ENCODE measurements at places on chromosomes 16 and 17. TPM values are rescaled to one million over a fixed set of nuclear protein-coding genes. Genes with fewer than 3 reads are reported as not detected.

Gene RUNDC1
- 11.2 TPM for total RNA-seq

Gene GPR142
- not detected for total RNA-seq

Gene RHBDL1
- total RNA-seq, result 6.6 TPM

Gene CORO6
- 9.7 TPM for total RNA-seq

Gene CASKIN1
- total RNA-seq, result 4.5 TPM

Gene SLC9A5
- total RNA-seq, result 1.7 TPM

Gene HP
- total RNA-seq, result 7.0 TPM

Gene NKD1
- total RNA-seq, result 0.18 TPM

Gene KAT8
- 48.3 TPM for total RNA-seq

Gene PTGES3L
- 0.74 TPM for total RNA-seq

Gene TTLL6
- total RNA-seq, result 2.5 TPM

Gene TK1
- total RNA-seq, result 153 TPM

Gene METRNL
- total RNA-seq, result 21.0 TPM

Gene C17orf100
- total RNA-seq, result 2.8 TPM

Gene TMEM204
- total RNA-seq, result 0.13 TPM

Gene PHB1
- 367 TPM for total RNA-seq

Gene HEXIM2
- 4.5 TPM for total RNA-seq

Gene RAC3
- 39.4 TPM for total RNA-seq

Gene CACNG5
- total RNA-seq, result 0.21 TPM

Gene CES3
- not detected for total RNA-seq

Gene TAT
- 0.49 TPM for total RNA-seq

Gene GNAO1
- 33.4 TPM for total RNA-seq

Gene RAB40B
- 7.1 TPM for total RNA-seq

Gene HS3ST6
- 3.3 TPM for total RNA-seq

Gene C17orf78
- not detected for total RNA-seq

Gene SDR42E2
- total RNA-seq, result 0.05 TPM

Gene TAC4
- total RNA-seq, result not detected

Gene RAMP2
- total RNA-seq, result 1.1 TPM

Gene VPS25
- total RNA-seq, result 37.7 TPM

Gene ABCC3
- 128 TPM for total RNA-seq

Gene GOSR2
- total RNA-seq, result 36.5 TPM

Gene FGF11
- 4.4 TPM for total RNA-seq

Measured in Panc1 (cell line).